ENCODE measurements at places on chromosomes 12 and 14. TPM values are rescaled to one million over a fixed set of nuclear protein-coding genes. Genes with fewer than 3 reads are reported as not detected.

Gene KLHL33
- total RNA-seq: not detected

Gene NDRG2
- 114 TPM for total RNA-seq

Gene DDN
- total RNA-seq: 0.20 TPM

Gene TMEM132D
- total RNA-seq: 2.4 TPM

Gene KRT80
- total RNA-seq: 0.77 TPM

Gene SMAGP
- 28.3 TPM for total RNA-seq

Gene SYT10
- 2.5 TPM for total RNA-seq

Gene AQP6
- not detected for total RNA-seq

DNA sequence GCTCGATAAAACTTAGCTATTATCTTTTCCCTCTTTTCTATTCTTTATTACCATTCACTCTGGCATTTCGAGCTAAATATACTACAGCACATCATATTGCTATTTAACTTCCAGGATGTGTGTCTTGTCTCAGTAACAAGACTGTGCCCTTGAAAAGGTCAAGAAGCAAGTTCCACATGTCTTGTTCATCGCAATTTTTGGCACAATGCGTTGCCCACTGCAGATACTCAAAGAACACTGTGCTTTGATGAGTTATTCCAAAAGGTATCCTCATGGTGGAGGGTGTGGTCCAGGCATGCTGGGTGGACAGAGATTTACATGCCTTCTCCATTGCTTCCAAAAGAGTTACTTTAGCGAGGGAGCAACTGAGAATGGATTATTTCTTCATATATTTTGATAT, 6.6 kb downstream of the E2F7 start:
- no peak for DNase-seq

DNA sequence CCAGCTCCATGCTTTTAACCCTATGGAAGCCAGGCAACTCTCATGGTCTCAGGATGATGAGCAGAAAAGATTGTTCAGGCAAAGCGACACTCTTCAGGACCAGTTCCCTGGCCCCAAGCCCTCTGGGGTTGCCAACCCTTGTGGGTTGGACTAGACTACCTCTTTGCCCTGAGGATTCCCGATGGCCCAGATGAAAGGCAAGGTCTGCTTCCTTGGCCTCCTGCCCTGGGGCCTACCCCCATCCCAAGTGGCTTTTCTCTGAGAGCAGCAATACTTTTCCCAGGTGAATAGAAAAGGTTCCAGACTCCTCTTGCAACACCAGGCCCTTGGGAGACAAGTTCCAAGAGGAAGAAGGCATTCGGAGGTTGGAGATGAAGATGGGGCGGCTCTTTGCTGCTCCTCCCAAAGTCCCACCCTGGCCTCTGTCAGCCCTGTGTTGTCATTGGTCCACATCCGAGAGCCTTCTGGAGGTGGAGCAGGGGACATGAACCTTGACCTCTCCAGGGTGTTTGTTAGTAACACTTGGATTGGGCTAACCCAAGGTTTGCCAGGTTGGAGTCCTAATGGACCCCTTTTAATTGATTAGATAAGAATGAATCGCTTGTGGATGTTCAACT, 131.1 kb downstream of the GCH1 start:
- no peak for DNase-seq

- DNase-seq: no peak
Observed at GRCh38 chr12:132239392-132239791, 90.0 kb downstream of the GALNT9 start.

- DNase-seq: no peak
Observed at GRCh38 chr14:82897469-82898308, 1364.0 kb upstream of the SEL1L start.

All from hepatocyte (in vitro differentiated cells).